Mesenteric fat pad (tissue), 1 donor: ENCODE measurements at places on chromosomes 2 and 18. TPM values are rescaled to one million over a fixed set of nuclear protein-coding genes. Genes with fewer than 3 reads are reported as not detected.

The PROM2 gene
- 0.39 TPM for total RNA-seq

The CRYBA2 gene
- not detected for total RNA-seq

The GREB1 gene
- total RNA-seq, result 3.8 TPM

The SH3RF3 gene
- 20.4 TPM for total RNA-seq

The MC4R gene
- not detected for total RNA-seq

The LYPD6B gene
- total RNA-seq, result not detected

The GAD1 gene
- not detected for total RNA-seq

The NAT8 gene
- total RNA-seq, result not detected

The DYNAP gene
- total RNA-seq, result not detected

The TCF23 gene
- total RNA-seq, result 0.48 TPM

The AQP12A gene
- total RNA-seq, result not detected

The TMEM37 gene
- total RNA-seq, result 56.4 TPM

The TUBA3E gene
- total RNA-seq, result not detected

The TXNDC2 gene
- 0.22 TPM for total RNA-seq

The ATP6V1B1 gene
- 2.4 TPM for total RNA-seq

The DSG3 gene
- not detected for total RNA-seq

The DIPK1C gene
- not detected for total RNA-seq

The FBXO41 gene
- total RNA-seq, result 1.7 TPM

The BMP10 gene
- total RNA-seq, result not detected

The GATA6 gene
- 26.6 TPM for total RNA-seq

The PLGLB2 gene
- 0.93 TPM for total RNA-seq

The MPP4 gene
- not detected for total RNA-seq

The PSMA8 gene
- not detected for total RNA-seq

The MXD1 gene
- total RNA-seq, result 35.1 TPM

The RAD51AP2 gene
- not detected for total RNA-seq

The CCDC141 gene
- total RNA-seq, result 6.4 TPM

The MTERF4 gene
- 23.6 TPM for total RNA-seq

The CHRND gene
- not detected for total RNA-seq

The LINC00305 gene
- total RNA-seq, result not detected

The G6PC2 gene
- total RNA-seq, result 0.35 TPM

The SLC30A3 gene
- total RNA-seq, result not detected

The TGFA gene
- 2.2 TPM for total RNA-seq

The CRYGA gene
- total RNA-seq, result not detected

The RDH14 gene
- total RNA-seq, result 24.3 TPM

The LRATD1 gene
- total RNA-seq, result 0.67 TPM

The IL18R1 gene
- 18.2 TPM for total RNA-seq

The LPIN2 gene
- 29.0 TPM for total RNA-seq

The AGXT gene
- total RNA-seq, result 0.32 TPM

The CGREF1 gene
- 11.0 TPM for total RNA-seq

The FLACC1 gene
- 2.8 TPM for total RNA-seq

The KLHL41 gene
- 0.55 TPM for total RNA-seq

The SYT4 gene
- not detected for total RNA-seq

The ANO7 gene
- 1.7 TPM for total RNA-seq

The NEB gene
- 0.64 TPM for total RNA-seq

The MSTN gene
- total RNA-seq, result 0.48 TPM

The QPCT gene
- 5.6 TPM for total RNA-seq

The C2orf74 gene
- total RNA-seq, result 6.9 TPM

The L3MBTL4 gene
- total RNA-seq, result 7.5 TPM

The EPB41L3 gene
- 249 TPM for total RNA-seq

The FAM110C gene
- 1.4 TPM for total RNA-seq

The LBX2 gene
- 2.6 TPM for total RNA-seq

The ARL4C gene
- total RNA-seq, result 17.4 TPM

The TFPI gene
- 66.8 TPM for total RNA-seq

The UGP2 gene
- 563 TPM for total RNA-seq

The DPP4 gene
- total RNA-seq, result 6.9 TPM

The PREPL gene
- total RNA-seq, result 28.9 TPM

The CCDC85A gene
- total RNA-seq, result 7.6 TPM

The DUSP2 gene
- total RNA-seq, result 6.1 TPM
